ENCODE measurements at places on chromosomes 4 and X.

DNA sequence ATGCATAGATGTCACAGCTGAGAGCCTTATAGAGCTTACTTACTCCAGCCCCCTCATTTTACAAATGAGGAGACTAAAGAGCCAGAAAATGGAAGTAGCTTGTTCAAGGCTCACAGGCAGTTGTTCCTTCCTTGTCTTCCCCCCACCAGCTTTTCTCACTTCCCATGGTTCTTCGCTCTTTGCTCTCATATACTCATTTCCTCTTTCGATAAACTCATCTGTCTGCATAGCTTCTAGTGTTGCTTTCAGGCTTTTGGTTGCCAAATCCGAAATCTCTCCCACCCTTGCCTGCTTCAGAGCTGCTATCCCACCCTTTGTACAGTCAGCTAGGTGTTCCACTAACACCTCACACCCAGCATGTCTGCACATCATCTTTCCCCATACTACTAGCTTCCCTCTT lies 25.0 kb upstream of the GJB1 start:
- no peak for DNase-seq

- DNase-seq: no peak
Measured at GRCh38 chrX:152641996-152642395, 4.3 kb downstream of the GABRQ start.

DNA sequence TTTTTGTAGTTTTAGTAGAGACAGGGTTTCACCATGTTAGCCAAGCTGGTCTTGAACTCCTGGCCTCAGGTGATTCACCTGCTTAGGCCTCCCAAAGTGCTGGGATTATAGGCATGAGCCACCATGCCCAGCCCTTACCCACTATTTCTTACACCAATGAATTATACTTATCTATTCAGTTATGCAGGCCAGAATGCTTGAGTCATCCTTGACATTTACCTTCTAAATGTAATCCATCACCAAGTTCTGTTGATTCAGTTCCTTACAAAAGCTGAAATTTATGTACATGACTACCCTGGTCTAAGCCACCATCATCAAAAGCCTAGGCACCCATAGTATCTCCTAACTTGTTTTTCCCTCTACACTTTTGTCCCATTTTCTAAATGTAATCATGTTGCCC lies 585.7 kb downstream of the IL15 start:
- DNase-seq: no peak

DNA sequence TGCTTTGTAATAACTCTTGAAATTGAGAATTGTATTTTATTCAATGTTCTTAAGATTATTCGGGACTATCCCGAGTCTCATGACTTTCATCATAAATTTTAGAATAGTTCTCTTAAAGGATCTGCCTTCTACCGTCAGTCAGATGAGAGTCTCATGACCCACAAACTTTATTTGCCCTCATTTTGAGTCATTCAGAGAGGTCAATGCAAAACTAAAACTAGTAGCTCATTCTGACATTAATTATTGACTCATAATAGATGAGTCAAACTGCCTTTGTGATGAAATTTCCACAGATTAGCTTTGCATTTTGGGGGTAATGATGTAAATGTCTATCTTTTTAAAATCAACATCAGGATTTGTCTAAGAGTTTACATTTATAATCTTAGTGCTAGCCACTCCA lies 1527.3 kb downstream of the TECRL start:
- no peak for DNase-seq

DNA sequence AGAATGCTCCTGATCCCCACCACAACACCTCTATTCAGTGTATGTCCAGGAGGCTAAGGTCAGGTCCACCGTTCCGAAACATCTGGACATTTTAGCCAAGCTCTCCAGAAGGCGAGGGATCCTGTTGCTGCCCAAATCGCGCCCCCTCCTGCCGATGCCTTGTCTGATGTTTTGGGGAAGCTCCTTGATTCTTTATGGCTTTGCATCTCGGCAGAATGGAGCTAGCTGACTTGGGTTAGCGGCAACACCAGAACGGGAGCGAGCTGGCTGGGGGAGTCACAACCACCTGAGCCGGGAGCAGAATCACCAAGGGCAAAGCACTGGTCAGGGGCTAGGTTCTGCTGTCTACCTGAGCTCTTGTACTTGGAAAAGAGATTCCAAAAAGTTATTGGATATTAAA lies 6.6 kb upstream of the POU3F4 start:
- DNase-seq: no peak

- DNase-seq: no peak
Measured at GRCh38 chr4:48944252-48944651, 37.7 kb upstream of the OCIAD2 start.

DNA sequence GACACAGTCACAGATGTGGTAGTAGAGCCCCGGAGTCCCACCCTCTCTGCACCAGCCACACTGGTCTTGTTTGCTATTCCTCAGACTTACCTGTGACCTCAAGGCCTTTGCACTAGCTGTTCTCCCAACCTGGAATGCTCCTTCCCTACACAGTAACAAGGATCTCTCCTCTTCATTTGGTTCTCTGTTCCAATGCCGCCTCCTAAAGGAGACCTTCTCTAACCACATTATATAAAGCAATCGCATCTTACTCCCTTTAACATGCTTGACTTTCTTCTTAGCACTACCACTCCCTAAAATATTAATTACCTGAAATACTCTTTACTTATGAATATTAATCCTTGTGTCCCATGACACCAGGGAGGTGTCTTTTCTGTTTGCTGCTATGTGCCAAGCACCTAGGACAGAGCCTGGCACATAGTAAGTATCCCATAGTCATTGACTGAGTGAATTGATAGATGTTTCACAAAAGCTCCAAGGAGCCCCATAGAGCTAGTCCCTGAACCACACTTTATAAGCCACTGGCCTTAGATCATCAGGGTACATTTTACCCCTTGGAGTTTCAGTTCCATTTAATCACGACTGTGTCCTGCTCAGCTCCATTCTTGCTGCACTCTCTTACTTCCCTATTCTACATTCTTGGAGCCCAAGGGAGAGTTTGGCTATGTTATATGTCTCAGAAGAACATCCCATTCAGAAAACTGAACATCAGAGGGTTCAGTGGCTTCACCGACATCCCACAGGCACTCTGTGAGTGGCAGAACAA lies 312.7 kb downstream of the RAB28 start:
- DNase-seq: no peak

DNA sequence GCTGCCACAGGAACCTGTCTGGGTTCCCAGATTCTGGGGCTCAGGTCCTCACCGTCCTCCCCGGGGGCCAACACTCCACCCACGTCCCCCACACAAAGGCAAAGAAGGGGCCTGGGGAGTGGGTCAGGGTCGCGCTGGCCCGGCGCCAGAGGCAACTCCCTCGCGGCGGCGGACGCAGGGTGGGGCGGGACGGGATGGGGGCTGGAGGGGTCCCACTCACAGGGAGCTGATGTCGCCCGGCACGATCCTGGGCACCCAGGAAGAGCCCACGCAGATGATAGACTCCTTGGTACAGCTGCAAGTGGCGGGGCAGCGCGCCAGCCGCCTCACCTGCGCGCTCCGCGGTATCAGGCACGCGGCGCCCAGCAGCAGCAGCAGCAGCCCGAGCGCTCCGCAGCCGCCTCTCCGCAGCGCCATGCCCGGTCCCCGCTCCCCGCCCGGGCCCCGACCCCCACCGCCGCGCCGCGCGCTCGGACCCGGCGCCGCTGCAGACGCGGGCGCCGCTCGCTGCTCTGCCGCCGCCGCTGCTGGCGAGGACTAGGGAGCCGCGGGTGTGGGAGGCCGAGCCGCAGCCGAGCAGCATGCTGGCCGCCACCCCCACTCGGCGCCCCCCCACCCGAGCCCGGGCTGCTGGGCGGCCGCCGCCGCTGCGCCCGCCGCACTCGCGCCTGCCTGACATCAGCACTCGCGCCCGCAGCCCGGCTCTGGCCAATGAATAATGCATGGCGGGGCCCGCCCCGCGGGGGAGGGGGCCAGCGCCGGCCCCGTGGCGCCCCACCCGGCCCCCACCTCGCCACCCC lies at the start of gene LGI2:
Gene LGI2 (minus strand): TSS at position 670 of the 800 bp plus-strand sequence. CDS start 253 bp downstream, at position 417.
- peak; percentile 13 for DNase-seq

- no peak for DNase-seq
Measured at GRCh38 chr4:6268650-6269615, 717 bp upstream of the WFS1 start.

- DNase-seq: peak; percentile 21
Measured at GRCh38 chr4:31349907-31350306, 629.7 kb downstream of the PCDH7 start.

- no peak for DNase-seq
Measured at GRCh38 chrX:150196285-150196684, 166.8 kb upstream of the MAMLD1 start.

DNA sequence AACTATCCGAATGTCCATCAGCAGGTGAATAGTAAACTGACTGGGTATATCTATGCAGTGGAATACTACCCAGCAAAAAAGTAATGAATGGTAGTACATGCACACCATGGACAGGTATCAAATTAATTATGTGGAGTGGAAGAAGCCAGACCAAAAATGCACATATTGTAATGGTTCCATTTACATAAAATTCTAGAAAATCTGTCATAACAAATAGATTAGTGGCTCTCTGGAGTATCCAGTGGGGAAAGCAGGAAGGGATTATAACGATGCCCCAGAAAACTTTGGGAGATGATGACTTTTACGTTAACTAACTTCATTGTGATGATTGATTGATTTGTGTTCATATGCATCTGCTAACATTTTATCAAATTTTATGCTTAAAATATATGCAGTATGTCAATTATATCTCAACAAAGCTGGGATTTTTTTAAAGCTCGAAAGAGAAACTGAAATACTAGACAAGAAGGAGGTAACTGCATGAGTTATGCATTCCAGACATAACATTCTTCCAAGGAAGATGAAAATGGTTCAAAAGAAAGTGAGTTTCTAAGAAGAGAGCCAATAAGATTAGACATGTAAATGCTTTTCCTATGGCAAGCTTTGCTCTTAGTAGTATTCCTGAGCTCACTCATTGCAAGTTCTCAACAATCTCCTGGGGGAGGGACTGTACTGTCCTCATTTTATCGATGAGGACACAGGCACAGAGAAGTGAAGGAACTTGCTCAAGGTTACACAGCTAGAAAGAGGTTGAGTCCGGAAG lies 58.6 kb upstream of the MSX1 start:
- peak; percentile 76 for DNase-seq

GRCh38 chr4:26233350-26233749 lies 87.5 kb upstream of the RBPJ start:
- DNase-seq: no peak

All from umbilical cord (tissue), 2 donors.